ENCODE measurements at places on chromosomes 2 and 18.

- no peak for DNase-seq
Measured at GRCh38 chr2:104794441-104794840, 59.5 kb upstream of the POU3F3 start.

DNA sequence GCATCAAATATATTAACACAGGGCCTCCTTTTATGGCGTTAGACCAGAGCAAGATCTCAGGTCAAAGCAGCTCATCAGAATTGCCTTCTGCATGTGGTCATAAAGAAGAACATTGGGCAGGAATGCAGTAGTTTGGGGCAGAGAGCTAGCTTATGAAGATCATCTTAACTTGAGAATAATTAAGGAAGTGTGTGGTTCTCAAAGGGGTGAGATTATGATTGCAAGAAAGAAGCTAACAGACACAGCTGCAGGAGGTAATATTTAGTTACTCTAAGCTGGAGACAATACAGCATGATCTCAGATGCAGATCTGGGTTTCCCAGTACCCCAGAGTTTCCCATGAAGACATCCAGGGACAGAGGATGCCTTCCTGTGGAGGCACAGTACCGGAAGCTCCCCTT, 91.6 kb downstream of the TTC27 start:
- no peak for DNase-seq

- DNase-seq = no peak
Measured at GRCh38 chr2:68839260-68839833, 31.9 kb downstream of the BMP10 start.

GRCh38 chr2:28717339-28717758, 34.3 kb upstream of the PPP1CB start:
- DNase-seq = no peak

Data from cortex of kidney (tissue), 1 donor.